ENCODE measurements at places on chromosomes 13 and 19.

GRCh38 chr19:7925171-7925851, 624 bp downstream of the CTXN1 start:
- peak; percentile 69 for DNase-seq

GRCh38 chr13:29499506-29500165, 95.9 kb downstream of the SLC7A1 start:
- no peak for DNase-seq

- no peak for DNase-seq
Measured at GRCh38 chr19:38557205-38557799, 60.5 kb downstream of the MAP4K1 start.

DNA sequence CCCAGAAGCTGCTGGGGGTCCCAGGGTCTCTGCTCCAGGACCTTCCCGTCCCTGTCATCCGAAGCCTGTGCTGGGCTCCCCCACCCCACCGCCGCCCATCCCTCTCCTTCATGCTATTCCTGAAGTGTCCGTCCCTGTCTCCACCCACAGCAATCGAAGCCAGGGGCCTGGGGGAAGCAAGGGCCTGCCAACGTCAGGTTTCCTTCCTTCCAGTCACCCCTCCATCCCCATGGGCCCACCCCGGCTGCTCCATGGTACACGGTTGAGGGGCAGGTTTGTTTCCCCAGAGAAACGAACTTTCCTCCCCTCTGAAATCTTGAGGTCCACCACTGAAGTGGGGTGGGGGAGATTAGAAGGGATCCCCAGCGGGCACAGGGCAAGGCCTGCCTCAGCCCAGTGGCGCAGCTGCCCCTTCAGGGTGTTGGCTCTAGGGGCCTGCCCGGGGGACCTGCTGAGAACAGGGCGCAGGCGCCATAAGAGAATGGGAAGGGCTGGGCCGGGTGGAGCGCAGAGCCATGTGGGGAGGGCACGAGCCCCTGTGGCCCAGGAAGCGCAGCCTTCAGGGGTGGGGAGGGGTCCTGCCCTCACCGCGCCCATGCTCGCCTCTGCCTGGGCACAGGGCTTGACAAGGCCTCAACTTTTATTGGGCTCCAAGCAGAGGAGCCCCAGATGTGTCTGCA, 16.1 kb downstream of the CEBPG start:
- DNase-seq, result no peak

- no peak for DNase-seq
Measured at GRCh38 chr19:50380751-50381151, 3.4 kb upstream of the POLD1 start.

DNA sequence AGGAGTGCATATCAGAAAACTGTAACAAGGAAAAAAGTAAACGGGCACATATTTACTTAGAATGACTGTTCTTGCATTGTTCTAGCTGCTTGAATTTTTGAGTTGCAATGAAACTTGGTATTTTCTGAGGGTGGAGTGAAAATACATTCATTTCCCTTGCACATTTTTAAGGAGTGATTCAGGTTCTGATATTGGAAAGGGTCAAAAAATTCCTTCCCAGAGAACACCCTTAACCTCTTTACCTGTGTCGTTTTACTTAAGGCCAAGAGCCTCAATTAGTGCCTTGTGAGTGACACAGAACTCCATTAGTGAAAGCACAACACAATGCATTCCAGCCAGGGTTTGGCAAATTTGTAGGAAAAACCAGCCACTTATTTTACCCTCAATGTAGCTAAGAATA, 2.3 kb downstream of the ITGBL1 start:
- no peak for DNase-seq

DNA sequence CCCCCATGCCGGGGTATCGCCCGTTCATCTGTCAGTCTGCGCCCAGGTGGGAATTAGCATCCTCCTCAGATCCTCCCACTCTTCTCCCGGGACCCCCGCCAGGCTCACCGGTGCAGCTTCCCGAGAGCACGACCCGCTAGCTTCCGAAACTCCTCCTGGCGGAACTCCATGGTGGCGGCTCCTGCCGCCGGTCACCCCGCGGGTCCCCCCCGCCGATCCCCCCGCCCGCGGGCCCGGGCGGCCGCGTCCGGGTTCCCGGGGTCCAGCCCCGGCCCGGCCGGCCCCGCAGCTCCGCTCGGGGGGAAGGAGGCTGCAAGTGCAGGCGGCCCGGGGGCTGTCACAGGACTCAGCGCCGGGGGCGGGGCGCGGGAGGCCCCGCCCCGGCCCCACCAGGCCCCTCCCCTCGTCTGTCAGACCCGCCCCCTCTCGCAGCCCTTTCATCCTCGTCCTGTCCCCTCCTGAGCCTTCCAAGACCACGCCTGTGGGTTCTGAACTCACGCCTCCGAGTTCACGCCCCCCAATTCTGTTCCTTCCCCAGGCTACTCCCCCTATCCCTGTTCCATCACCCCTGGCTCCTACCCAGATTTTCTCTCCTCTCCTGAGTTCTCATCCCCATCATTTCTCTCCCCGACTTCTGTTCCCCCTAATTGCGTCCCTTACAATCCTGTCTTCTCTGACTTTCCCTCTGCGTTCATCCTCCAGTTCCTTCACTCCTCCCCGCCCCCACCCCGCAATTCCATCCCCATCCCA, at the start of gene SLC17A7:
Gene SLC17A7, minus strand, starts transcription at position 318 of the 750 bp plus-strand sequence. Its CDS starts 148 bp downstream, at position 170.
- DNase-seq, result no peak

- DNase-seq, result no peak
Measured at GRCh38 chr13:30429721-30430694, 7.7 kb downstream of the UBE2L5 start.

GRCh38 chr19:56838909-56839651, 1.4 kb downstream of the PEG3 start:
- DNase-seq, result no peak

DNA sequence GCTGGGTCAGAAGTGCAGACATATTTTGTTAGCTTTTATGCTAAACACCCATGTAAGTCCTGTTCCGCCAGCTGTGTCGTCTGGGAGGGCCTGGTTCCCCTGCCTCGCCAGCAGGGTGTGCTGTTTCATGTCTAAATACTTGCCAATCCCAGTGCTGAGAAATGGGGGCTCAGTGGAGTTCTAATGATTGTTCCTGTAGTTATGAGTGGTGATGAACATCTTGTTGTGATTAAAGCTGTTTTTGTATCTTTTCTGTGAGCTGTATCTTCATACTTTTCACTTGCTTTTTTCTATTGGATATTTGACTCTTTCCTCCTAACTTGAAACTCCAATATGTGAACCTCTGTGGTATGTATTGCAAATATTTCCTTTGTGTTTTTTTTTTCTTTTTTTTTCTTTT, 32.7 kb downstream of the KDM4B start:
- peak; percentile 46 for DNase-seq

DNA sequence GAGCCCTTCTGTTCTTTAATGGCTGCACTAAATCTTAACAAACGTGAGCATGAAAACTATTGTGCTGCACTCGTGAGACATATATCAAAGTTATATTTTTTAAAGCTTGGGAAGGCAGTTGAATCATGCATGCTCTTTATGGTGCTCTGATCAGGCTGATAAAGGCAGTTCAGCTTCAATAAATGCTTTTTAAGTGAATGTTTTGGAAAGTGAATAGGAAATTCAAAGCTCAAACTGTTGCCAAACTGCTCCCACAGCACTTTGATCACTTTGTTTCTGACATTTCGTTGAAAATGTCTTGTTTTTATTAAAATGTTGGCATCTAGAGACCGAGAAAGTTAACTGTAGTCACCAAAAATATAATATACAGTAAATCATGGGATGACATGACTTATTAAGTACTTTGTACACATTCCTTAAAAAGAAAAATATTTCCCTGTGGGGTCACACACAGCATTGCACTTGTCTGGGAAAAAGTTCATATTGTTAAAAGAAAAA, 625.7 kb upstream of the PCDH9 start:
- DNase-seq, result no peak

DNA sequence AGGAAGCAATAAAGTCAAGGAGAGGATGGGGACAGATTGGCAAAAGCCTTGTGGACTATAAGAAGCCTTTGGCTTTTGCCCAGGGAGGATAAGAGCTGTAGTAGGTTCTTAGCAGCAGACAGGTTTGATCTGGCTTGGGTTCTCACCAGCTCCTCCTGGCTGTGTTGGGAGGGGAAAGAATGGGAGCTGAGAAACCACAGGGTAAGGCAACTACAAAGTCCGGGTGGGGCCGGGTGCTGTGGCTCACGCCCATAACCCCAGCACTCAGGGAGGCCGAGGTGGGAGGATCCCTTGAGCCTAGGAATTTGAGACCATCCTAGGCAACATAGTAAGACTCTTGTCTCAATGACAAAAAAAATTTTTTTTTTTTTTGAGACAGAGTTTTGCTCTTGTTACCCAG, 20.6 kb downstream of the NECTIN2 start:
- no peak for DNase-seq

- peak; percentile 23 for DNase-seq
Measured at GRCh38 chr19:16445238-16446107, 26.3 kb downstream of the EPS15L1 start.

- DNase-seq, result no peak
Measured at GRCh38 chr19:44308011-44308410, 3.2 kb upstream of the ZNF235 start.

DNA sequence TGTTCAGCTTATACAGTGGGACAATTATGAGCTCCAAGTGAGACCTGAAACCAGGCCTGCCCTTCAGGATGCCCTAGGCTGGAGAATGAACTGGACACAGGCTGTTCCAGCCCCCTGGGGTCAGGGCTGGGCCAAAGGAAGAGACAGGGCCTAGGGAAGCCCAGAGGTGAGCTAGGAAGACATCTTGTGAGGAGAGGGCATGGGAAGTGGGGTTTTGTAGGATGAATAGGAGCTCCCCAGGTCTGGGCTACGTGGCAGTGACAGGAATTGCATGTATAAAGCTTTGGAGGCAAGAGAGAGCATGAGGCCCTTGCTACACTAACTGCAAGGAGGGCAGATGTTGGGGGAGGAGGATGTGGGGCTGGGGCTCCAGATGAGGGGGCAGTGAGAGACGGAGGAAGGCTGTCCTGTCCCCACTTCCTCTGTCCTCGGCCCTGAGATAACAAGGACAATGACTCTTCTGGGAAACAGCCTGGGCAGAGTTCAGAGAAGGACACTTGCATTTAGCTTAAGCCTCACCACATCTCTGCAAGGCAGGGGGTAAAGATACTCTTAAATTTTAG, 1.5 kb upstream of the TBXA2R start:
- no peak for DNase-seq

GRCh38 chr13:20843166-20843565, 59.4 kb downstream of the XPO4 start:
- no peak for DNase-seq

DNA sequence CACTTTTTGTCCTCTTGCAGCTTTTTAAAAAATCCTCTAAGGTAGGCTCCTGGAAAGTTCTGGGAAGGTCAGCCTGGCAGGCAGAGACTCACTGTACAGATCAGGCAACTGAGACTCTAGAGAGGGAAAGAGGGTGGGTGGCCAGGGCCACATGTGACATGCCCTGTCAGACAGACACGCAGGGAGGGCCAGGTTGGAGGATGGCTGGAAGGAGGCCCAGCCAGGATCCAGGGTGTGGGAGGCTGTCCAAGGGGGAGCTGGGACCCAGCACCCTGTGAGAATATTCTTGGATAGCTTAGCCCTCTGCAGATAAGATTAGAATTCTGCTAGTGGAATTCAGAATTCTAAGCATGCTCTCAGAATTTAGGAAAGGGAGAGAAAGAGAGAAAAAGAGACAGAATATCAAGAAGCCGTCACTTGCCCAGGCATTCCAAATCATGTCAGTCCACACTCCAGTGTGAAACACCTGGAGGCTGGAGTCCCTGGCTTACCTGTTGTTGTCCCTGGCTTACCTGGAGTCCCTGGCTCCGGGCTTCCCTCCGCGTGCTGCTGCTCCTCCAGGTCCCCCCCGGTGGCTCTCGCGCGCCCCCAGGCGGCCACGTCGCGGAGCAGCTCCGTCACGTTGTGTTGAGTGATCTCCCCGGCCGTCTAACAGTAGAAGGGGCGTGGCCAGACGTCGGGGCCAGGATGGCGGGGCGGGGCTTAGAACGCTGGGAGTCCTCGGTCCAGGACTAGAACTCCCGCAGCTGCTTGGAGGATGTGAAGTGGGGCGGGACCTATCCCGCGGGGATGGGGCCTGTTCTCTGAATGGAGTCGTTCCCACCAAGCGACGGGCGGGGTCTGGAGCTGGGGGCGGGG, 2.8 kb upstream of the TNNI3 start:
- DNase-seq, result peak; percentile 82

- DNase-seq, result peak; percentile 57
Measured at GRCh38 chr19:7862413-7862951, 11.7 kb downstream of the PRR36 start.

- peak; percentile 72 for DNase-seq
Measured at GRCh38 chr13:79541426-79542049, 60.6 kb downstream of the NDFIP2 start.

GRCh38 chr19:43715776-43716175, at the start of gene IRGC:
Gene IRGC (plus strand): TSS chr19:43716076. CDS start chr19:43718559, 2,483 bp downstream.
- no peak for DNase-seq

GRCh38 chr13:24392972-24393371, 83.6 kb downstream of the C1QTNF9 start:
- DNase-seq, result no peak

GRCh38 chr19:38721496-38721895, 22.8 kb downstream of the CAPN12 start:
- no peak for DNase-seq

GRCh38 chr13:110388108-110388943, 81.2 kb downstream of the COL4A2 start:
- no peak for DNase-seq

GRCh38 chr19:54606230-54606629, 12.8 kb downstream of the LILRA1 start:
- DNase-seq, result no peak

DNA sequence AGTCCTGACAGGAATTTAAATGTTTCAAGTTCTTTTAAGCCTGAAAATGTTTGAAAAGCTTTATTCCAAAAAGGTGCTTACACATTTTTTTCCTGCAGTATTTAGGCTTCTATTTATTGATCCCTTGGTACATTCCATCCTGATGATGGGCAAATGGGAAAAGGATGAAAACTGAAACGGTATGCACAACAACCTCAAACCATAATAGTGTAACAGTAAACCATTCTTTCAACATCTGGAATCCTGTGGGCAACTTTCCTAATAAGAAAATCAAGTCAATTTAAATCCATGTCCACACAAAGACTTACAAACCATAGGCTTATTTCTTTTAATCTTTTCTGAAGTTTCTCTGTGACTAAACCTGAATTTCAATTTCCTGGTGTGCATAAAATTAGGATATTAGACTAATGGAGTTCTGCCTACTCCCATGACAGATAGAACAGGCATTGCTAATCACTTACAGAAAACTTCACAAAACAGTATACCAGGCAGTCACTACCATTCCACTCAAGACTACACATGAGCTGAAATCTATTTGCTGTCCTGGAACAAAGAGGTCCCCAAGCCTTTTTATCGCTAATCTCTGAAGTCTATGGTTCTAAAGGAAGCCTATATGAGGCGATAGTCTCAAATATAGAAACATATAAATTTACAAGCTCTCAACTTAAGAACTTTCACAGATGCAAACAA, 103.3 kb downstream of the DLEU7 start:
- no peak for DNase-seq

GRCh38 chr13:98050041-98050466, 92.8 kb upstream of the FARP1 start:
- DNase-seq, result no peak
